NCI-H2107 (cell line): ENCODE measurements at places on chromosomes 2 and 18.

- DNase-seq, result no peak
These were observed 263.1 kb downstream of the PHLPP1 start for GRCh38 chr18:62978251-62979049.

DNA sequence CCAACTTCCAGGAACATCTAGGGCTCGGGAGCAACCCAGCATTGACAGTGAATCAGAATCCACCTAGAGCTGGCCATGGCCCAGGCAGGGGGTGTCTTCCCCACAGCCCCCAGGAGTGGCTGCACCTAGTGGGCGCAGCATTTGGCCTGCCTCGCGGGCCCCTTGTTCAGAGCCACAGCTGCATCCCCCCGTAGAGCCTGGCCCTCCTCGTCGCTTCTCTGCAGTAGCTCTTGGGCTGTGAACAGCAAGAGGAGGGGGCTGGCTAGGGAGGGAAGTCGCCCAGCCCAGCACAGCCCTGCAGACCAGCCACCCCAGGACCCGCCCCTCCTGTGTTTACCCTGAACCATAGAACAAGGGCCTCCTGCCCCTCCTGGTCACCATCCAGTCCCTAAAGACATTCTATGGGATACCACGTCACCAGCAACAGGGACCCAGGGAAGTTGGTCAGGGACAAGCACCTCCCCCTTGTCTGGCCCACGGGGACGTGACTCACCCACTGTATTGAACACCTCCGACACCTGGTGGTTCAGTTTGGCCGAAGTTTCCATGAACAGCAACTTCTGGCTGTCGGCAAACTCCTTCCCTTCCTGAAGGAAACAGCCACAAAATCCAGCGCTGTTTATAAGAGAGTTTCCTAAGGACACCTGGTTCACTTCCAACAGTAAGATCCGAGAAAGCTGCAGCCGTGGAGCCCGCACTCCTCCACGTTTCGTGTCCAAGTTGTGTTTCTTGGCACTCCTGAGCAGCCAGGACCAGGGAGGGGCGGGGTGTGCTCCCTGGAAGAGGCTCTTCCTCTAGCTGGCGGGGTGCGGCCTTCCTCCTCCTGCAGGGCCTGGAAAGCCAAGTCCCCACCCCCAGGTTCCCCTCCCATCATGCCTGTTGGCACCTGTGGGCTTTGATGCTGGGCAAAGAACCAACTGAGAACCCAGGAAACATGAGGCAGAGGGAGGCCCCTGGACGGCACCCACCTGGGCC is 8.8 kb downstream of the PRLH start:
- DNase-seq, result no peak

- no peak for DNase-seq
These were observed 11.1 kb upstream of the HNRNPLL start for GRCh38 chr2:38613849-38614213.

GRCh38 chr2:154912215-154912614 is 213.7 kb downstream of the KCNJ3 start:
- no peak for DNase-seq

DNA sequence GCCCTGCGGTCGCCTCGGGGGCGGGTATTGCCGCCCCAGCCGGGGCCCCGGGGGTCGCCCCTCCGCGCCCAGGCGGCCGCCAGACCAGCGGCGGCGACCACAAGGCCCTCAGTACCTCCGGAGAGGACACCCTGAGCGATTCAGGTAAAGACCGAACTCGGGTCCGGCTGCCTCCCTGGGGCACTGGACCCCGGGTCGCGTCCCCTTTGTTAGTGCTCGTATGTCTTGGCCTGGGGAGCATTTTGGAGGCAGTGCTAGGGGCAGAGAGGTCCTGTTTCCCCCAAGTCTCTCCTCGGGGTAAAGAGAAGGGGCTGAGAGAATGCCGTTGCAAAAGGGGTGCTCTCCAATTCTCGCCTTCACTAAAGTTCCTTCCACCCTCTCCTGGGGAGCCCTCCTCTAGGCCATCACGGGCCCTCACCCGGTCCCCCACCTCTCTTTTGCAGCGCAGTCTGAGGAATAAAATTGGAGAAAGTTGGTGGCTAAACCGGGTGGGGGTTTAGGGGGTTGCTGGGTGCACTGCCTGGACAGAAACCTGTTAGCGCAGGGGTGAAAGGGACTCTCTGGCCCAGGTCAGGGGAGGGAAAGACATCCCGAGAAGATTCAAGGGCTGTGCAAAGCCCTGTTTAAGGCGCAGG is 2.5 kb downstream of the MYCN start:
- DNase-seq, result no peak

DNA sequence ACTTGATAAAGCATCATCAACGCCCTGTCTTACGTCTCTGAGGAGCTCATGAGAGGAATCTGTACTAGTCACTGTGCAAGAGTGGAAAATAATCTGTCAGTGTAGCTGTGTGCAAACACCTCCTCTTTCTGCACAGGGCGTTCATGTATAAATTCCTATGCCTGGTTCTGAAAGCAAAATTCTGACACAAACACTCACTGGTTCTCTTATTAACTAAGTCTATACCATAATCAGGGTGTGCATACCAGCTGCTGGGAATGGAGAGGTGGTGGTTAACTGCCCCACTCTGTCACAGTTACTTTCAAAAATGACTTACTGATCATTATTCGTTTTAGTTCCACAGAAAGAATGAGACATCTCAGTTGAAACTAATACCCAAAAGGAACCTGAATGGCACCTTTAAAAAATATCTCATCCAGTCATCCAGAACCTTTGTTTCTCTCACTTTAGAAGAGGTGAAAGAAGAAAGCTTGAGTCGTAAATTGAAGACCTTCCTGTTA is 35.7 kb downstream of the STK39 start:
- DNase-seq, result no peak

- no peak for DNase-seq
These were observed 31.2 kb upstream of the ROCK2 start for GRCh38 chr2:11375689-11376027.

- DNase-seq, result no peak
These were observed 111.3 kb downstream of the GALNT1 start for GRCh38 chr18:35692866-35693265.

DNA sequence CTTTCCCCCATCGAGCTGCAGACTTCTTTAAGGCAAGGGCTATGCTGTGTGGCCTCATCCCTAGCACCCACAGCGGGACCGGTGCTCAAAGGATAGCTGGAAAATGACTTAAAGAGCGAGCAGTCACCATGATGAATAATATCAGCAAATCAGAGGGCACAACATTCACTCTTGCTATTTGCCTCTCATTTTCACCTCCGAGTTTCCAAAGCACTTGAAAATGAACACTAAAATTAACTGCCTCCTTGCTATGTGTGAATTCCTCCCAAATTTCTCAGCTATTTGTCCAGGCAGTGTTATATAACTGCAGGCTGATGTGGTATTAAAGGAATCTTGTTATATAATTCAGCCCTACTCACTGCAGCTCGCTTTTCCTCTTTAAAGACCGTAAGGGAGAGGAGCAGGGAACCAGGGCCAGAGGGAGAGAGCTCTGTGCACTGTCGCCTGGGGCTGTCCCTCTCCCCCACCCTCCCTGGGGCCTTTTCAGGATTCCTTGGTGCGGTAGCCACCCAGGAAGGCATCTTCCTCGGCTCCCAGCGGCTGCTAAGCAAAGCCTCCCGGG is 1.4 kb downstream of the CYS1 start:
- DNase-seq, result no peak

GRCh38 chr18:75654386-75654785 is 226.9 kb upstream of the SMIM21 start:
- no peak for DNase-seq

DNA sequence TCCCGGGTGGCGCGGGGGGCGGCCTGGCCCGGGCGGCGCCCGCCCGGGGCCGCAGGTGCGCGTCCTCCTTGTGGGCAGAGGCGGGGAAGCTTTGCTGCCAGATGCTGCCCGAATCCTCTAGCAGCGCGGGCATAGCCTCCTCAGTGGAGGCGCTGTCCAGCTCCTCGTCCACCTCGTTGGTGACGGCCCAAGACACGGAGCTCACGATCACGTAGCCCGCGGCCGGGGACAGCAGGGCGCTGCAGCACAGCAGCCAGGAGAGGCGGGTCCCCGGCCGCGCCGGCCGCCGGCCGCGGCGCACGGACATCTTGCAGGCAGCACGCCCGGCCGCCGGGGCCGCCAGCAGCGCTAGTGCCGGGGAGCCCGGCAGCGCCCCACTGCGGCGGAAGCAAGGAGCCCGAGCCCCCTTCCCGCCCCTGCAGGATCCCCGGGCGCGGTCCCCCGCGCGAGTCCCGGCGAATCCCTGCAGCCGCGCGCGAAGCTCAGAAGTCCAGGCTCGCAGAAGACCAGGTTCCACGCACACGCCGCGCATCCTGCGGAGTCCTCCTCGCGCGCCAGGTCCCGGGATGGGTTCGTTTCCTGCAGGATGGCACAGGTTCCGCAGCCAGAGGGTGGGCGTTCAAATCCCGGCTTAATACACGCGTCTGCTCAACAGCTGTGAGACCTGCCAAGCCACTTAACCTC is at the start of gene CREG2:
Gene CREG2, minus strand, starts transcription at position 353 of the 684 bp plus-strand sequence. Its CDS starts 46 bp downstream, at position 307.
- DNase-seq, result peak; percentile 10

DNA sequence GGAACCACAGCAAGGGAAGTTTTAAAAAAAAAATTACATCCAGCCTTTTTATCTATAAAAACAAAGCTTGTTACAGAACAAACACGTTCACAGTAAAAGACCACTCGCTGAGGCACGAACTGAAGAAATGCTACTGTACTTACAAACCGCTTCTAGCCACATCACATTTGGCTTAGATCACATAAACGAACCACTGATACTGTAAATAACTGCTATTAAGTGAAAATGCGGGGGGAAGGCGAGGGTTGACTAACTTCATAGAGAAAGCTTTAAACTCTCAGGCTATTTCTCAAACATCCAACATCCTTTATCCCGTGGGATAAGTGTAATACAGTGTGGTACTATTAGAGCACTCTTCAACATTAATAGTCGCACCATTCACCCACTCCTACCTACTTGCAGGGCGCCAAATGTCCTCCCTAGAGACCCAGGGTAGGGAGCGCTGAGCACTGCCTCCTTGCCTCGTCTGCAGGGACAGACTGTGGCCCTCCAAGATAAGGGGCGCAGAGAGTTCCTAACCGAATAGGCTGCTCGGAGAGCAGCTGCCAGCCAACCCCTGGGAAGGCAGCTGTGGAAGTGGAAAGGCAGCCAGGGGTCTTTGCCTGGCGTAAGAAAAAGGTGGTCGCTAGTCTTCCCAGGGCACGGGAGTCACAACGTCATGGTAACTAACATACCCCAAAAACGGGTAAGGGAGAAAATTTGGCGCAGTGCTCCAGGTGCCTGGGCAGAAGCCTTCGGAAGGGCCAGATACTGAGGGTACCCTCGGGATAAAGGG is 854 bp downstream of the GPR155 start:
- DNase-seq, result no peak
